GM23338 (cell line): ENCODE measurements at places on chromosomes 11 and 22. TPM values are rescaled to one million over a fixed set of nuclear protein-coding genes. Genes with fewer than 3 reads are reported as not detected.

DNA sequence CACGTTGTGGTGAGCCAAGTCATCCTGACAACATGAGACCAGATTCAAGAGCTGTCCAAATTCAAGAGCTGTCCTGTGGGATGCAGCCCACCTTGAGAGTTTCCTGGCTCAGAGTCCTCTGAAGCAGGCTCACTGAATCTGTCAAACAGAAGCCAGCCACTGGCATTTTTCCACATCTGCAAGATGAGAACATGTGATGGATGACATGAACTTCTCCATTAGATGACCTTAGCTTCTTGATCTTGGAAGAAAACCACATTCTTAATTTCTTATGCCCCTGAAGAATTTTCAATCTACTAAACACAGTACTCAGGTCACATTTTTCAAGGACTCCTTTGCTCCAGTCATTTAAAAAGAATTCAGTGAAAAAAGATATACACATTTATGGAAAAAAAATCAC lies 291.0 kb downstream of the GUCY1A2 start:
- no peaks in the 10 kb centered on the region; the same call in 1 of the 2 replicates for H3K4me1 ChIP-seq
- no peak for DNase-seq
- no peak overlapping the region for H3K27ac ChIP-seq
- H3K27me3 ChIP-seq = no peaks in the 10 kb centered on the region
- H3K4me3 ChIP-seq = no peak overlapping the region
- no peaks in the 10 kb centered on the region for H3K36me3 ChIP-seq

GRCh38 chr11:77967121-77967520 lies 27.3 kb downstream of the INTS4 start:
- no peaks in the 10 kb centered on the region for H3K27me3 ChIP-seq
- no peak overlapping the region for H3K4me3 ChIP-seq
- DNase-seq = no peak
- no peak overlapping the region for H3K27ac ChIP-seq
- no peaks in the 10 kb centered on the region for H3K4me1 ChIP-seq
- no peaks in the 10 kb centered on the region for H3K36me3 ChIP-seq

DNA sequence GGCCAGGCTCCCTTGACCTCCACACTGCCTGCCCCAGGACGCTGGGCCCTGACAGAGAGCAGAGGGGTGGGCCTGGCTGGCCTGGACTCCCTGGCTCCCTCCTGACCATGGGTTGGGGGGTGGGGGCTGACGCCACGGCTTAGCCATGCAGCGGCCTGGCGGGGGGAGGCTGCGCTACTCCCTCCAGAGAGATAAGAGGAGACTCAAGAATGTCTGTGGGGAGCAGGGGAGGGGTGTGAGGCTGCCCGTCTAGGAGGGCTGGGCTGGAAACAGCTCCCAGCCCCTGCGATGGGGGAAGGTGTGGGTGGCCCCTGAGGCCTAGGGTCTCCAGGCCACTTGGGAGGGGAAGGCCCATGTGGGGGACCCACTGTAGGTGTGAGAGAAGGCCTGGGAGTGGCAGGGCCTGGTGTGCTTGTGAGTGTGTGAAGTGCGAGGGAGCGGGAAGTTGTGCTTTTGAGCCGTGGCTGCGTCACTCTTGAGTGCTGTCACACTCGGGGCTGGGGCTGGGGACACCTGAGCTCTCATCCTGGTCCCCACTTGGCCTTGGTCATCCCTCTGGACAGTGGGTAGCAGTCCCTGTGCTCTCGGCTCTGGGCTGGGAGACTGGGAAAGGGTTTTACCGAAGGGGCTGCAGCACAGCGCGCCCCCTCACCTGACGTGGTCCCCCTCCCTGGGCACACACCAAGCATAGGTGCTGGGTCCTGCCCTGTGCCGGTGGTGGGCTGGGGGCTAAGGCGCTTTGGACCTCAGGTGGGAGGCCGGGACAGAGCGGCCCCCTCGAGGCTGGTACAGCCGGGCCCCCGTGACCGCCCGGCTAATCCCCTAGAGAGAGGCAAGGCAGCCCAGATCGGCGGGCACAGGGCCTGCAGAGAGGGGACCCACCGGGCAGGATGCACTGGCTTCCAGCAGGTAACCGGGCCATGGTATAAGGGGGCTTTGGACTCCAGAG lies 2.4 kb downstream of the MYRF start:
- peaks cover 32% of the 10 kb centered on the region for H3K27me3 ChIP-seq
- H3K36me3 ChIP-seq = no peaks in the 10 kb centered on the region
- H3K4me3 ChIP-seq = no peak overlapping the region
- peaks cover 15% of the 10 kb centered on the region for H3K4me1 ChIP-seq

DNA sequence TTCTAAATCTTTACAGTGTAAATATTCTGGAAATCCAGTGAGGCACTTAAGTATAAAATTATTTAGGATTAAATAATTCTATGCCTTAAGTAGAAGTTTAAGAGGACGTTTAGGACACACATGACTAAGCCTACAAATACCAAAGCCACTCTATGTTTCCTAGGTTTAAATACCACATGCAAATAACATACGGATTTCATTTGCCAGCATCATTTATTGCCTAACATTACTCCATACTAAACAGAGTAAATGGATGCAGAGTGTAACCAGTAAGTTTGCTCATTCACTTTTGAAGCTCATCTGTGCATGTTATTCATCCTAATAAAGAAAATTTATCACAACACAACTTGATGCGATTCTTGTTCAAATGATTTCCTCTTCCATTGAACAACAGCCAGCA lies 4.1 kb downstream of the BDNF start:
- H3K4me1 ChIP-seq = peaks cover 61% of the 10 kb centered on the region
- H3K36me3 ChIP-seq = no peaks in the 10 kb centered on the region
- DNase-seq = no peak
- H3K4me3 ChIP-seq = peak overlapping the region; percentile 43

Gene B3GAT1
- 24.8 and 28.3 TPM in 2 replicates for total RNA-seq

Gene KDELR3
- 5.6 and 11.1 TPM in 2 replicates for total RNA-seq

Gene FAM180B
- not detected in 2 replicates for total RNA-seq

DNA sequence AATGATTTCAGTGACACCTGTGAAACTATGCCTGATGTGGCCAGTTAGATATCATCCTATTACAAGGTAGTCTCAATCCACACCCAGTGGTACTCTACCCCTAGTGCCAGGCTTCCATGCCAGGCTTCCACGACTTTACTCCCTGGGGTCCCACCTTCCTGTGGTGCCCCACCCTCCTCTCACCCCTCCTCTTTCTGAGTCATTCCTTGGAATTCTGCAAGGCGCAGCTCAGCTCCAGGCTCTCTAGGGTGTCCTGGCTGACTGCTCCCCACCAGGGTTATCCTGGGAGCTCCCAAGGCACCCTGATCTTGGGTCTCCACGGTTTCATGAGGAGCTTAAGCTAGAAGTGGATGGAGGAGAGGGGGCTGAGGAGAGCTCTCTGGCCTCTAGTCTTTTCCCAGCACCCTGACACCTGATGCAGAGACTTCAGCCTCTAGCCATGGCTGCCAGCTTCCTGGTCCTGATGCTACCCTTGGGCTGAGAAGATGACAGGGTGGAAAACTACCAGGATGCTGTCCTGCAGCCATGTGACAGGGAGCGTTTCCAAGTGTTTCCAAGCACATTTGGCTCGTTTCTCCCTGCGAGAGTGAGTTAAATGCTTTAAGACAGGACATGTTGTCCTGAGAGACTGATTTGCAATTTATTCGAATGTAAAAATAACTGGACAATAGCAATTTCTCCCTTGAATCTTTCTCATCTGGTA lies 1461.2 kb downstream of the TBC1D22A start:
- no peaks in the 10 kb centered on the region for H3K27me3 ChIP-seq
- H3K27ac ChIP-seq = no peak overlapping the region
- 0 out of 2 replicates have a peak, but pooled peaks cover 4% of the 10 kb centered on the region for H3K4me1 ChIP-seq
- no peaks in the 10 kb centered on the region for H3K36me3 ChIP-seq
- no peak overlapping the region for H3K4me3 ChIP-seq
- DNase-seq = no peak

GRCh38 chr11:8263109-8263768 lies 439 bp downstream of the LMO1 start:
- no peak overlapping the region for H3K27ac ChIP-seq
- DNase-seq = peak; percentile 59
- H3K36me3 ChIP-seq = no peaks in the 10 kb centered on the region
- peaks cover 91% of the 10 kb centered on the region for H3K27me3 ChIP-seq

DNA sequence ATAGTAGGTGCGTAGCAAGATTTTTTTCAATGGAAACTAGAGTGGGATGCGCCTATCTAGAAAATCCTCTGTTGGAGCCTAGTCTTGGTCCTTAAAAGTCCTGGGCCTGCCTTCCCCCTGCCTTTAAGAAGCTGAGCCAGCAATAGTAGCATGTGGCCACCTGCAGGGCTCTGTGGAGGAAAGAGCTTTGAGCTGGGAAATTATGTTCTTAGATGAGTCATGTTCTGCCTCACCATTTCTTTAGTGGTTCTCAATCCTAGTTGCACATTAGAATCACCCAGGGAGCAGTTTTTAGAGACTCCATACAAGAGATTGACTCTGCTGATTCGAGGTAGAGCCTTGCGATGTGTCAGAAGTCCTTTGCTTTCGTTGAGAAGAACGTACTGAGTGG lies 133.5 kb downstream of the COMMD9 start:
- H3K27ac ChIP-seq = peak overlapping the region; percentile 26; the same call in 1 of the 2 replicates
- no peak overlapping the region for H3K4me3 ChIP-seq
- DNase-seq = peak; percentile 24
- no peaks in the 10 kb centered on the region for H3K27me3 ChIP-seq

GRCh38 chr11:110852921-110853490 lies 140.8 kb upstream of the ARHGAP20 start:
- no peaks in the 10 kb centered on the region for H3K36me3 ChIP-seq
- H3K4me3 ChIP-seq = no peak overlapping the region
- no peak for DNase-seq
- no peaks in the 10 kb centered on the region for H3K27me3 ChIP-seq
- H3K27ac ChIP-seq = no peak overlapping the region

GRCh38 chr11:111707691-111708067 lies 58.5 kb downstream of the PPP2R1B start:
- no peaks in the 10 kb centered on the region for H3K27me3 ChIP-seq
- no peak overlapping the region for H3K4me3 ChIP-seq
- H3K36me3 ChIP-seq = no peaks in the 10 kb centered on the region; the same call in 1 of the 2 replicates
- H3K27ac ChIP-seq = no peak overlapping the region

Gene C22orf31
- not detected in 2 replicates for total RNA-seq

Gene TESMIN
- total RNA-seq = 58.2 and 64.6 TPM in 2 replicates

Gene DNAJB7
- not detected in 2 replicates for total RNA-seq

DNA sequence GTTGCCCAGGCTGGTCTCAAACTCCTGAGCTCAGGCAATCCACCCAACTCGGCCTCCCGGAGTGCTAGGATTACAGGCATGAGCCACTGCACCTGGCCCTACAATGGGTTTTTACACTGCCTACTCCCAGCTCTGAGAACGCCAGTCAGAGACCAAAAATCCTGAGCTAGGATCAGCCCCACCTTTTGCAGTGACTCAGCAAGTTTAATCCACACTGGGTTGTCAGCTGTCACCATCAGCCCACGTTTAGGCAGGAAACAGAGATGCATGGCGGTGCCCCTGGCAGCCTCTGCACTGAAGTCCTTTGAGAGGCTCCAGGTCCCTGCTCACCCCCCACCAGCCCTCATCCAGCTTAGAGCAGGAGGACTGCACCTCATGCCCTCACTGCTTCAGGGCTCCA lies 117.6 kb downstream of the ARHGAP8 start:
- no peaks in the 10 kb centered on the region for H3K27me3 ChIP-seq
- no peak overlapping the region for H3K27ac ChIP-seq
- no peaks in the 10 kb centered on the region for H3K36me3 ChIP-seq
- DNase-seq = peak; percentile 29

Gene CD3E
- total RNA-seq = not detected in 2 replicates

Gene CREB3L1
- total RNA-seq = 4.5 and 8.5 TPM in 2 replicates

DNA sequence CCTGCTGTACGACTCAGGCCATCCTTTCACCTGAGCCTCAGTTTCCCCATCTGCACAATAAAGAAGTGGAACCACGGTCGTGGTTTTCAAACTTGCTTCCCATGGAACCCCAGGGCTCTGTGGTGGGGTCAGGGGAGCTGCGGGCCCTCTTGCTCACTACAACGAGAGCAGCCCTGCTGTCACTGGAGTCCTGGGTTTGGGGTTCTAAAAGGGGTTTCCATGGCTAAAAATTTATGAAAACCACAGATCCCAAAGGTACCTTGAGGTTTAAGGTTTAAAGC lies 45.4 kb upstream of the CARS1 start:
- DNase-seq = no peak
- H3K36me3 ChIP-seq = no peaks in the 10 kb centered on the region
- no peaks in the 10 kb centered on the region for H3K4me1 ChIP-seq
- H3K4me3 ChIP-seq = no peak overlapping the region
